ENCODE measurements at places on chromosomes 7 and 10.

GRCh38 chr10:112456533-112456932, 9.5 kb downstream of the VTI1A start:
- no peak for DNase-seq

GRCh38 chr7:84177758-84178412, 16.7 kb downstream of the SEMA3A start:
- DNase-seq: no peak

DNA sequence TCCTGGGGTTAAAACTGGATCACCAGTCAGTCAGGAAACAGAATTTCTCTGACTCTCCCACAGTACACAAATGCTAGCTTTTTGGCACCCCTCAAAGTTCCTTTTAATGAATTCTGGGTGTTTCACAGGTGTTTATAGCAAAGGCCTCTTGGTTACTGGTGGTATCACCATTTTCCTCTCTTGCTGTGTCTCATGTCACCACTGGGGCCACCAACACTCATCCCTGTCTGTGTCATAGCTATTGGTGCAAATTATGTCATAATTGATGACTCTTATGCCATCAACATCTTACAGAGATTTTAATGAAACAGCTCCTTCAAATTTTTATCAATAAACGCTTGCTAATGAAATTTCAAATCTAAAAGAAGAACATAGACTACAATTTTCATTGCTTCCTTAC, 27.7 kb upstream of the OSBPL3 start:
- DNase-seq: no peak

DNA sequence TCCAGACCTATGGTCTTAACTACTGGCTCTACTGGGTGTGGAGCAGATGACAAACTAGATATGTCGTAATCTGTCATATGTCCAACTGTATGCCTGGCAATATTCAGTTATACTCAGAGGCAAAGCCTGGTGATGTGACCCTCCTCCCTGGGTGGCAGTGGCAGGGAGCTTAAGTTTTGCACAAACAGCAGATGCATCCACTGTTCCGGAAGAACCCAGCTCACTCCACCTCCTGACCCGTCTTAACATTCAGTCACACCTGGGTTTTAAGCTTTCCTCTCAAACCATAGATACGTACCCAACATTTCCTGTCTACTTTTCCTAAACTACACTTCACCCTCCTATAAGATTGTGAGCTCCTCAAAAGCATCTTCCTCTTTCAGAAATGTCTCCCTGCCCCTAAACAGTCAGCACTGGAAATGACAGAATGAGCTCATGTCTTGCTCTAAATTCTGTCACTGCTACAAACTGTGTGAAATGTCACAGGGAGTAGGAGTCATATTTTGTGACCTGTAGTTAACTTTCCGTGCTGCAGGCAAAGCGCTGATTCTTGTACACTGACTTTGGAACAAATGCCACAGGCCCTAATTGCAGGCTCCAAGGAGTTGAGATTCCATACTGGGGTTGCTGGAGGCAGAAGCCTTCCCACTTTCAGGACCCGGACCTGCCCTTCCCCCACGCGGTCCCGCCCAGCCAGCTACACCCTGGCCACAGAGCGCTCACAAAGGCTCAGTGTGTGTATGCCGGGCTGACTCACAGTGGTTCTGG, 23.9 kb downstream of the SCD start:
- peak; percentile 71 for DNase-seq

GRCh38 chr7:158550394-158550700, 37.3 kb downstream of the PTPRN2 start:
- no peak for DNase-seq

DNA sequence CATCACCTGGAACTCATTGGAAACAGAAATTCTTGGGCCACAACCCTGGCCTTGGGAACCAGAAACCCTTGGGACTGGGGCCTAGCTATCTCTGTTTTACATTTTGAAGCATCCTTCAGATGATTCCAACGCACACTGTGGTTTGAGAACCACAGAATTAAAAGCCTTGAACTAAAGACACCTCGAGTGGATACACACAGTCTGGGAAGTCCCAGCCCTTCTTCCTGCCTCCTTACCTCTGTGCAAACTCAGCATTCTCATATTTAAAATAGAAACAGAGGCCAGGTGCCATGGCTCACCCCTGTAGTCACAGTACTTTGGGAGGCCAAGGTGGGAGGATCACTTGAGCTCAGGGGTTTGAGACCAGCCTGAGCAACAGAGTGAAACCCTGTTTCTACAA, 12.9 kb downstream of the NPFFR1 start:
- DNase-seq: no peak

GRCh38 chr7:55110282-55110992, 91.6 kb downstream of the EGFR start:
- DNase-seq: no peak

DNA sequence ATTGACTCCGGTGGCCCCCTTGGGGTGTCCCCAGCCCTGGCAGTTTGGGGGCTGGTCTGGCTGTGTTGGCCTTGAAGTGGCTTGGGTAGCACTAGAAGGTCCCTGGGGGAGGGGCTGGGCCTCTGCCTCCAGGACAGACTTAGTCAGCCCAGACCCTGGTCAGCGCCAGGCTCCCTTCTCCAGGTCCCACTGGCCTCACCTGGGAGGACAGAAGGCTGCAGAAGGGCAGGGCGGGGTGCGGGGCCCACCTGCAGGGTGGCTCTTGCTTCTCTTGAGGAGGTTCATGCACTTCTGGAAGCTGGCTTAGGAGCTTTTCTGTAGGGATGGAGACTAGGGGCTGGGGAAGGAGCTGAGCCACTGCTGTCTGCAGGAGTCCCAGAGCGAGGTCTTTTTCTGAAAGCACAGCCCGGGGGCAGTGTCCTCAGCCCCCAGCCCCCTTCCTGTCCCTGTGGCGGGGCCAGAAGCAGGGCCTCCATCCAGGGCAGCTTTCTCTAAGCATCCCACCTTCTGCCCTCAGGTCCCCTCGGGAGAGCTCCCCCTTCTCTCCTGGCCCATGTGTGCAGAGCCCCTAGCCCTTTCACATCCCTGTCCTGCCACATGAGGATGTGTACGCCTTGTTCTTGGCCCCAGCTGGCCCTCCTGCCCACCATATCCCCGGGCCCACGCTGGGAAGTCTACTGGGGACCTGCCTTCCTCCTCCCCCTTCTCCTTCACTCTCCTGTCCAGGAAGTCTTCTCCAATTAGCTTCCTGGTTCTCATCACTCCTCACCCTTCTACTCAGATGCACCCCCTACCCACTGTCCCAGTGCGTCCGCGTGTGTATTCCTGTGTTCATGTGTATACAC, 11.0 kb downstream of the TBATA start:
- no peak for DNase-seq

DNA sequence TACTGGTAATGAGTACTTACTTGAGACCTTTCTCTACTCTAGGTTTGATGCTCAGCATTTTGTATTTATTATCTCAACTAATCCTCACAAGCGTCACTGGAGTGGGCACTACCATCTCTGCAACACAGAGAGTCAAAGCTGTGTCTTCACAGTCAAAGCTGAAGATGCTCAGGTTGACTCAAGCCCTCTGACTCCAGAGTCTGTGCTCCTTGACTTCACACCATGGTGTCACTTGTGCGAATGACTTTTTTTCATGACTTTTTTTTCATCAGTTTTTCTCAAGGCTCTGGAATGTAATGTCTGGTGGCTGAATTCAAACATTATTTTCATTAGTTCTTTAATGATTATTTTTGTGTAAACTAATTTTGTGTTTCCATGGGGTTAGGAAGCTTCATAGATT, 30.4 kb upstream of the TARP start:
- DNase-seq: no peak

- DNase-seq: no peak
These were observed 4.2 kb downstream of the FGFR2 start for GRCh38 chr10:121594076-121594475.

DNA sequence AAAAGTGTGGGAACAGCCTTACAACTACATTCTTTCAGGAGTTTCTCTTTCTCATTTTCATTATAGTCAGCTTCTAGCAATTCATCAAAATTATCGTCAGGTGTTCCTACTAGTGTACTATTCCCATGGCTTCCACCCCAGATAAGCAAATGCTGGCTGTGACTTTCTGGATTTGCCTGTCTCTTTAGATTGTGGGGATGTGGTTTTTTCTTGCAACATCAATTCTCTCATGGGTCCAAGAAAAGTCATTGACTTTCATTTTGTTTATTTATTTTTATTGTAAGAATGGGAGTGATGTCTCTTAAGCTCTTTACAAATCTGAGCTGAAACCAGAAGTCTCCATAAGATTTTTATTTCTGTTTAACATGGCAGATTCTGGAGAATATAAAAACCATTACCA, 349.7 kb upstream of the SEMA3C start:
- DNase-seq: no peak

GRCh38 chr10:37640301-37640700, 217.1 kb downstream of the ZNF248 start:
- no peak for DNase-seq

GRCh38 chr10:23384364-23384763, 39.8 kb upstream of the C10orf67 start:
- DNase-seq: no peak

DNA sequence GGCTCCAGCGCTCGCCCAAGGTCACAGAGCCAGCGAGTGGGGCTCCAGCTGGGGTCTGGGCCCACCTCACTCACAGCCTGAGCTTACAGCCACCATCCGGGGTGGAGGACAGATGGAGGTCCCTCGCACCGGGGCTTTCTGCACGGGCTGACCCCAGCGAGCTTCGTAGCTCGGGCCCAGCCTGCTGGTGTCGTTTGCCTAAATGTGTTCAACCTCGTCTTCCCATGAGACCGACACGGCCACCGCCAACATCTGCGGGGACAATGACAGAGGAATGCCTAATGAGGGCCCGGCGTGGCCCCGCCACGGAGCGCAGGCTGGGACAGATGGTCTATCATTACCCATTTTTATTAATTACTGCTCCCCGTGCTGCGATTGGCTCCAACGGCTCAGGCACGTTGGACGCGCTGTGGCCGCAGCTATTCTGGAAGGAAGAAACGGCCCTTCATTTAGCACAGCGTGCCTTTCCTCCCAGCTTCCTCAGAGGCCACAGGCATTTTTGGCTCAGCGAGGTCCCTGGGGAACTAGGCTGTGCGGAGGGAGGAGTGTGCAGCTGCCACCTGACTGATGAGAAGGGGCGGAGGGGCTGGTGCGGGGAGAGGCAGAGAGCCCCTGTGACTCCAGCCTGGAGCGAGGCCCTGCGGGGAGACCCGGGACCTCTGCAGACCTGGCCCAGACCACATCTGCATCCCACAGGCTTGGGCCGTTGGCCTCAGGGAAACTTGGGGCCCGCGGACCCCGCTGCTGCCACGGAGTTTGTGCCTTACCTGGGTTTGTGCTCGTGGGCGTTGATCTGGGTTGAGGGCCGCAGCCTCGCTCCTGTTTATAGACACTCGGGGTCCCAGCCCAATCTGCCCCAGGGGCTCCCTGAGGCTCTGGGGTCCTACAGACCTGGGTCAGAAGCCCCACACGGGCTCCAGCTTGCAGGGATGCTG, 22.9 kb upstream of the ELFN1 start:
- no peak for DNase-seq

DNA sequence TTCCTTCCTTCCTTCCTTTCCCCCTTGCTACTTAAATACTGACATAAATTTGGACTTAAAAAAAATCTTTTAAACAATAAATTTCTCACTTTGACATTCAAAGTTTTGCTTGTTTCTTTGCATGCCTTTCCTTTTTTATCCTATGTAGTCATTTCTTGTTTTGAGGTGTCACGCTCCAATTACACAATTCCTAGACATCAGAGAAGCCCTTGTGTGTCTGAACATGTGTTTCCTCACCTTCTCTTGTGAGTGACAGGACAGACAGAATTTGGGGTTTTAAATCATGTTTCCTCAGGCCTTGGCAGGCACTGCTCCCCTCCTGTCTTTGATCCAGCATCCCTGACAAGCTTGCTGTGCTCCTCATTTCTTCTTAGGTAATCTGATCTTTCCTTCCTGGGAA, 91.3 kb downstream of the CYTH3 start:
- DNase-seq: no peak

DNA sequence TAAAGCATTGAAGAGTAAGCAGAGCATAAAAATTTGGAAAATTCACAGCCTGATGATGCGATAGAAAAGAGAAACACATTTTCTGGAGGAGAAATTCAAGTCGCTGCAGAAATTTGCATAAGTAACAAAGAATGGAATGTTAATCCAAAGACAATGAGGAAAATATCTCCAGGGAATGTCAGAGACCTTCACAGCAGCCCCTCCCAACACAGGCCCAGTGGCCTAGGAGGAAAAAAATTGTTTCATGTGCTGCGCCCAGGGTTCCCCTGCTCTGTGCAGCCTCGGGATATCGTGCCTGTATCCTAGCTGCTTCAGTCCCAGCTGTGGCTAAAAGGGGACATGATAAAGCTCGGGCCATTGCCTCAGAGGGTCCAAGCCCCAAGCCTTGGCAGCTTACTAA, 206.8 kb downstream of the TPK1 start:
- no peak for DNase-seq

- no peak for DNase-seq
These were observed 1.8 kb downstream of the CLIP2 start for GRCh38 chr7:74290981-74291441.

GRCh38 chr10:3654980-3655379, 130.0 kb downstream of the KLF6 start:
- no peak for DNase-seq

DNA sequence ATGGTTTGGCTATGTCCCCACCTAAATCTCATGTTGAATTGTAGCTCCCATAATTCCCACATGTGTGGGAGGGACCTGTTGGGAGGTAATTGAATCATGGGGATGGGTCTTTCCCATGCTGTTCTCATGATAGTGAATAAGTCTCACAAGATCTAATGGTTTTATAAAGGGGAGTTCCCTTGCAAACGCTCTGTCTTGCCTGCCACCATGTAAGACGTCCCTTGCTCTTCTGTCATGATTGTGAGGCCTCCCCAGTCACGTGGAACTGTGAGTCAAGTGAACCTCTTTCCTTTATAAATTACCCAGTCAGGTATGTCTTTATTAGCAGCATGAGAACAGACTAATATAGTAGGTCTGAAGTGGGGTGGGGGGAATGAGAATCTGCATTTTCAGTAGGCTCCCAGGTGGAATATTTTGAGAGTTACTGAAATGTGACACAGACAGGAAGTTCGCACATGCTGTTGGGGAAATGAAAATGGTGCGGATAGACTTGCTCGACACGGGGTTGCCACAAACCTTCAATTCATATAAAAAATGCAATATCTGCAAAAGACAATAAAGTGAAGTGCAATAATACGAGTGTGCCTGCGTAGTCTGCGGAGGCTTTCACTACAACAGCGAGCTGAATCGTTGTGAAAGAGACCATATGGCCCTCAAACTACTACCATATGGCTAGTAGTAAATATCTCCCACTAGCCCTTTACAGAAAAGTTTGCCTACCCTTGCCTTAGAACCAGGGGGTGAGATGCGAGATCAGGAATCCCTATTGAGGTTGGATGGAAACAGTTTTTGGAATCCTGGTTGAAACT, 166.1 kb downstream of the GRK5 start:
- no peak for DNase-seq

- no peak for DNase-seq
These were observed 43.3 kb upstream of the ANLN start for GRCh38 chr7:36346260-36346831.

DNA sequence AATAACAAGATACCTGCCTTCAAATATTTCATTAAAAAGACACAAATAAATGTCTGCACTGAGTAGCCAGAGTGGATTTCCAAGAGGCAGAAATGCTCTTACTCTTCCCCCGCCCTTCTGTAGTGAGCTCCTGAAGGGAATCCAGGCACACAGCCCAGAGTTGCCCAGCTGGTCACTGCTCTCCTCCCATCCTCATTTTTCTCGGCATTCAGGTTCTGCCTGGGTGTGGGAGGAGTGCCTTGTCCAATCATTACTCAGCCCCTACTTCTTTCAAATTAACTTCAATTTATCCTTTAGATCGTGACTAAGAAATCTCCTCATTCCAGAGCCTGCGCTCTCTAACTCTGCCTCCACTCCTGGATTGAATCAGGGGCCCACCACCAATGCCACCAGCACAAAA, 12.2 kb downstream of the CCDC6 start:
- DNase-seq: peak; percentile 26

All from hypothalamus (tissue), 51 donors.